ENCODE measurements at places on chromosomes 4 and X.

DNA sequence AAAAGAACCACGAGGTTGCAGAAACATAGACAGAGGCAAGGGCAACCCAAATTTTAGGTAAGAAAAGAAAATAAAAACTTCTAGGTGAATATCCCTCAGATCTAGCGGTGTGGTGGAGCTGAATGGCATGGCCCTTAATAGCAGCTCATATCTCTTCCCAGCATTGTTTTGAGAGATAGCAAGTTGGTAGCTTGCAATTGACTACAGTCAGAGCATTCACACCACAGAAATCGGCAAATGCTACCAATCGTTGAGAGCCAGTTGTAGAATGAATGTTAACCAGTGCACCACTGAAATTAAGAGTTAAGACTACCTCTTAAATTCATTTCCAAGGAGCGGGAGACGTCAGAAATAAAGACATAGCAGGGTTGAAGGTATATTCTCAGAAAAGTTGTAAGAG, 184.0 kb upstream of the KIT start:
- DNase-seq = no peak

GRCh38 chrX:146224442-146224841, 406.8 kb downstream of the SLITRK2 start:
- no peak for DNase-seq

DNA sequence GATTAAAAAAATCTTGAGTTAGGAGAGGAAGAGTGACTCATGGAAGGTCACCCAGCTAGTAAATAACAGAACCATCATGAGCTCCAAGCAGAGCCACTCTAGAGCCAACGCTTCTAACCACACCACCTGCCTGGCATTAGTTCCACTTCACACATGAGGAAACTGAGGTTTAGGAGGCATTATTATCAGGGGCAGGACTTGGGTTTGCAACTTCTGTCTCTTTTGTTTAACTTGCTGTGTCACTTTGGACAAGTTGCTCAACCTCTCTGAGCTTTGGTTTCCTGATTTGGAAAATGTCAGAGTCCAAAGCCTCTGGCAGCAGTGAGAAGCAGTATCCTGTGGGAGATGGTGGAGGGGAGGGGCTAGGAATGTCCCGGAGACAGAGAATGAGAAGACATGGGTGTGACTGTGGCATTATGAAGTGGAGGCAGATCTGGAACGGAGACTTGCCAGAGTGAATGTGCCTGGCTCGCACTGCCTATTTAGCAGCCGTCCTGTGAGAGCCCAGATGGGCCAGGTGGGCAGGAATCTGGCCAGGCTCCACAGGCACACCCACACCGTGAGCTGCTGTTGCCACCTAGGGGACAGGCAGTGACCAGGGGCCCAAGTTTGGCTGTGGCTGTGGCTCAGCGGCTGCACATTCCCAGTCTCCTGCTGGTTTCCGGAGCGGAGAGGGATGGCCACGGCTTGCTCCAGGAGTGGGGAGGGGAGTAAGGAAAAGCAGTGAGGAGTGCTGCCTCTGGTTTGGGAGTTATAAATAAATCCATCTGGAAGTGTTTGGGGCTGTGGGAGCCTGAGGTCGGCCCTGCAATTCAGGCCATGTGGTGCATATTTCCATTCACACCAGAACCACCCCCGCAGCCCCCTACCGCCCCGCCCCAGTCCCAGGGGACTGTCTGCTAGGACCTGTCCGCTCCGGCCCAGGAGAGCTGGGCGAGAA, 93.4 kb downstream of the NHSL2 start:
- DNase-seq = no peak

DNA sequence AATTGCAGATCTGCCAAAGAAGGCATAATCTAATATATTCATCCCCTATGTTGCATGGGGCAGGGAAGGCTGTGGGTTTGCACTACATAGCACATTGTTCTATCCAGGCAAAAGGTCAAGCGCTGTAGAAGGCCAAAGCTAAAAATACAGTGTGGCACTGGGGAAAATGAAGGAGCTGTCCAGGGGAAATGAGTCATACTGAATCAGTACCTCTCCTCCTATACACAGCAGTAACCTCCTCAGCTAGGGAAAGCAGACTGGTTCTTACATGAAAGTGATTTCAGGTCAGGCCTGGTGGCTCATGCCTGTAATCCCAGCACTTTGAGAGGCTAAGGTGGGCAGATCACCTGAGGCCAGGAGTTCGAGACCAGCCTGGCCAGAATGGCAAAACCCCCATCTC, 31.0 kb upstream of the SLC25A4 start:
- no peak for DNase-seq

DNA sequence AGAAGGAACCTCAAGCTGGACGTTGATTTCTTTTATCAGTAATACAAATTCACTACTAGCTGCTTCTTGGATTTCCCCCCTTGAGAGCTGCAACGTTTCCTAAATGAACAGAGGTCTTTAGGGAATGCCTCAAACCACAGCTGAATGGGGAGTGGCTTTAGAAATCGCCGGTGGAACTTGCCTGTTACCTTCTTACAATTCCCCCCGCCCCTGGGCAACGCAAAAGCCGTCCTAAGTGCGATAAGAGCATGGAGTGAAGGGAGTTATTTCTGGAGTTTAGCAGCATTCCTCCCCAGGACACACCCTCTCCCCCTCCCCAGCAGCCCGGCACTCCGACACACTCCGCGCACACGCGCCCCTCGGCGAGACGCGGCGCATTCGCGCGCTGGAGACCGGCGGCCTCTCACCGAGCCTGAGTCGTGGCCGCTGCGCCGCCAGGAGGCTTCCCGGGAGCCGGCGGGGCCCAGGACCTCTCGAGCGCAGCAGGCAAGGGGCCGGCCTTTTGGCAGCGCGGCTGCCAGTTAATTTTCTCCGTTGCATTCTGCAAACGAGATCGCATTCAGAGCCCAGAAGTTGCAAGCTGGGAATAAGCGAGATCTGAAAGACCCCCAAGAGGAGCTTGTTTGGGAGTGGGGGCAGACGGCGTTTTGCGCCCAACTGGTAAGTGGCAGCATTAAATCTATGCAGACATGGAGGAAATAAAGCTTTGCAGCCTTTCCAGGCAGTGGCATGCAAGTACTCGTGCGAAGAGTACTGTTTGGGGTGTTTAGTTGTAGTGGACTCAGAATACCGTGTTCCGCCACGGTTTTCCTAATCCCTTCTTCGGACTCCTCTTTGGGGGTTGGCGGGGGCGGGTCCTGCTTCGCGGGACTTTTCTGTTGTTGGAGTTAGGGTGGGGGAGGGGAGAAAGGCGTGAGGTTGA, 134.7 kb downstream of the PALLD start:
- DNase-seq = no peak

DNA sequence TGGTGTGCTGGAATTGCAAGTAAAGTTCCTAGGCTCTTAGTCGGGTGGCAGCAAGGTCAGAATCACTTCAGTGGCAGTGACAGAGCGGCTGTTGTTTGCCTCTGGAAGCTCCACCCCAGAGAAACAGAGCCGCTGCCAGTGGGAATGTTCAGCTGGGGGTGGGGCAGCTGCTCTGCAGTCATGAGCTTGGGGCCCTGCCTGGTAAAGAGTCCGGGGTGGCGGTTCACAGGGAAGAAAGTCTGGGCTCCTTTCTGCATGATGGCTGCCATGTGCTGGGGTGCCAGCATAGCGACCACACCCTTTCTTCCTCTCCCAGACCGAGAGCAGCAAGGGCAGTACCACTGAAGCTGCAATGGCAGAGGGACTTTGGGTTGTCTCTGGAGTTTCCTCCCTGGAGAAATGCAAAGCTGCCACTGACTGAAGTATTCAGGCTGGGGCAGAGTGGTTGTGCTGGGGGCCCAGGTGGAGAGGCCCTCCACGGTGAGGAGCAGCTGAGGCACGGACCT, 108.8 kb upstream of the CENPE start:
- no peak for DNase-seq

DNA sequence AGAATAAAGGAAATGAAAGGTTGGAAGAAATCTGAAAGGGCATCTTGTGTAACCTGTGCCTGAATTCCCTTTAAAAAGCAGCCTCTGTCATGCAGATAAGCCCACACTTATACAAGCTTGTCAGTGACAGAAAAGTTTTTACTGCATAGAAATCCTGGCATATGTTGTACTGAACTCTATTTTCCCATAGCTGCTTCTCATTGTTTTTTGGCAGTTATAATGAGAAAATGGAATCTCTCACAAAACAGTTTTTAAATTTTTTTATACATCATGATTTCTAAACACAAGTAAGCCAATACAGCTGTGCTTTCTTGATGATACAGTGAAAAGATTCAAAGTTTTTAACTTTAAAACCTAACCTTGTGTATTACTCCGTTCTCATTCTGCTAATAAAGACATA, 511.4 kb upstream of the ARX start:
- DNase-seq = no peak

- no peak for DNase-seq
Measured at GRCh38 chrX:129957241-129958082, 25.0 kb upstream of the BCORL1 start.

DNA sequence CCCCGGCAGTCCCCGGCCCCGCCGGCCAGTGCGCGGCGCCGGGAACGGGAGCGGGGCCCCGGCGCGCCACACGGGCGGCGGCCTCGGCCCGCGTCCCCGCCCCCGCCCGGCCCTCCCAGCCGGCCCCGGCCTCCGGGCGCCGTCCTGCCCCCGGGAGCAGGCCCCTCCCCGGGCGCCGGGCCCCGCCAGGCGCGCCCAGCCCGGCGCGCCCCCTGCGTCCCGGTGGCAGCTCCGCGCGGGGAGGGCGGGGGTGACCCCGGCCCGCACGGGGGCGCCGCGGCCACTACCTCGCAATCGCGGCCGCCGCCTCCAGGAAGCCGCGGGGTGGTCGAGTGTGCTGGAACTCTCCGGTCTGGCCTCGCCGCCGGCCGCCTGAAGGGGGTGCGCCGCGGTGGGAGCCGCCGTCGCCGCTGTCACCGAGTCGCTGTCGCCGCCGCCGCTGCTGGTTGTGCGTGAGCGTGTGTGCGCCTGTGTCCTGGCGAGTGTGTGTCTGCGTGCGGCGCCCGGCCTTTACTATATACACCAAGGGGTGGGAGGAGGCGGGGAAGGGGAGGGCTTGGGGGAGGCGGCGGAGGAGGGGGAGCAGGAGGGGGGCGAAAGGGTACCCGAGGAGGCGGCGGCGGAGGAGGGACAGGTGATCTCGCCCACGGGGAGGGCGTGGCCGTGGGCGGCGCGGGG, at the start of gene RAI2:
Gene RAI2, minus strand, starts transcription at position 488 of the 678 bp plus-strand sequence. CDS start 59,288 bp downstream, outside the sequence.
- DNase-seq = peak; percentile 30

DNA sequence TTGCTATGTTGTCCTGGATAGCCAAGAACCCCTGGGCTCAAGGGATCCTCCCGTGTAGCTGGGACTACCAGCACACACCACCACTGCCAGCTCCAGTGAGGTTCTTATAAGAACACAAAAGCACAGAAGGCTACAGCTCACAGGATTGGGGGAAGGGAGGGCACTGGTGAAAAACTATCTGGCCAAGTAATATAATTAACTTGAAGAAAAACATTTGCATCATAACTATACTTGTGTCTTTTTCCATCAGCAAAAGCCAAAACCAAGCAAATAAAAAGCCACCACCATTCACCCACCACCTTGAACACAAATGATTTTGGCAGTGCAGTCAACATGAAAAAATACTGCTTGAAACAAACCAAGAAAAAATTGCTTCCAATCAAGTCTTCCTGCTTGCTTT, 188.2 kb downstream of the MAML3 start:
- no peak for DNase-seq

DNA sequence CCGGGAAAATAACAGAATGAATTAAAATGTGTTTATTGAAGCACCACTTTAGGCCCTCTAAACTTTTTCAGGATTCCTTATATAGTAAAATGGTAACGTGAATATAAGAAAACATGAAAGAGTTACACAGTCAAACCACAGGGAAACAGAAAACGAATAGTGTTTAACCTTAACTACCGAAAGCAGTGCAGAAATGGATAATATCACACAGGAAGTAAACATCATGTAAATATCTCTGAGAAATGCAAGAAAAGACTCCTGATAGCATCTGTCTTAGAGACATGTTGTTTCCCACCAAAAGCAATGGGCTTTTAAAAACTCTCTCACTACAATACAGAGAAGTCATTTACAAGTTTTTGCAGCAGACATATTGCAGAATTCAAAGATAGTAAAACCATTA, 323.9 kb upstream of the CXXC4 start:
- no peak for DNase-seq

- DNase-seq = no peak
Measured at GRCh38 chrX:69055193-69055592, 110.1 kb downstream of the PJA1 start.

DNA sequence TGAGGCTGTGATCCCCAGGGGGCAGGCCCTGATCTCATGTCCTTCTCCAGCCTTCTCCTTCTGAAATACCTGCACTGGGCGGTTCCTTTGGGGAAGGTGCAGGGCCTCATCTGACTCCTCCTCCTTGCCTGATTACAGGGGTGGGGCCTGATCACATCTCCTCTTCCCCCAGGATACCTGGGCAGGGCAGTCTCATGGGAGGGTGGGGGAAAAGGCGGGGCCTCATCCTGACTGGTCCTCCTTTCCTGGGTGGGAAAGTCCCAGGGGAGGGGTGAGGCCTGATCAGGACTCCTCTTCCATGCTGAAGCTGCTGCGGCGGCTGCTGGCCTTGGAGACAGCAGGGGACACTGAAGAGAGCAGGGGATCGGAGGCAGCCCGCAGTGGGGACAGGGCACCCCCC, 13.3 kb downstream of the TFE3 start:
- no peak for DNase-seq

DNA sequence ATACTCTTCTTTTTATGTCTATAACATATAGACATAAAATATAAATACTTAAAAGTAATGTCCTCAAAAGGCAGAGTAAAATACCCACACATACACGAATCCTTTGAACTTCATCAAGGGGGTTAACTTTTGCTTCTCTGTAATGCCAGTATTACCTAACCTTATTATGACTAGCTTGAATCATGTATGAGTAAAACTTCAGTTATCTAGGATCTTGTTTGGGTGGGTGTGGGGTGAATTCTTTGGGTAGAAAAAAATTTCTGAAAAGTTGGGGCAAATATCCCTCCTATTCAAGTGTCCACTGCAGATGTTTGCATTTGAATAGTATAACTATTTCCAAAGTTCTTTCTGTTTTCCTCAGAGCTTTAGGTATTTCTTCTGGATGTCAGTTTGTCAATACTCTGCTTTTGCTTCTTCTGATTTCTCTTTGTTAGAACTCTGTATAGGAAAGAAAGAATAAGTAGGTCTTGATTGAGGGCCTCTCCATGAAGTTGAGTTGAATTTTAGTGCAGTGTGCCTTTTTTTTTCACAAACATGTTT, 173.8 kb downstream of the ADGRL3 start:
- no peak for DNase-seq

- DNase-seq = no peak
Measured at GRCh38 chrX:64580035-64580434, 184.8 kb upstream of the MTMR8 start.

DNA sequence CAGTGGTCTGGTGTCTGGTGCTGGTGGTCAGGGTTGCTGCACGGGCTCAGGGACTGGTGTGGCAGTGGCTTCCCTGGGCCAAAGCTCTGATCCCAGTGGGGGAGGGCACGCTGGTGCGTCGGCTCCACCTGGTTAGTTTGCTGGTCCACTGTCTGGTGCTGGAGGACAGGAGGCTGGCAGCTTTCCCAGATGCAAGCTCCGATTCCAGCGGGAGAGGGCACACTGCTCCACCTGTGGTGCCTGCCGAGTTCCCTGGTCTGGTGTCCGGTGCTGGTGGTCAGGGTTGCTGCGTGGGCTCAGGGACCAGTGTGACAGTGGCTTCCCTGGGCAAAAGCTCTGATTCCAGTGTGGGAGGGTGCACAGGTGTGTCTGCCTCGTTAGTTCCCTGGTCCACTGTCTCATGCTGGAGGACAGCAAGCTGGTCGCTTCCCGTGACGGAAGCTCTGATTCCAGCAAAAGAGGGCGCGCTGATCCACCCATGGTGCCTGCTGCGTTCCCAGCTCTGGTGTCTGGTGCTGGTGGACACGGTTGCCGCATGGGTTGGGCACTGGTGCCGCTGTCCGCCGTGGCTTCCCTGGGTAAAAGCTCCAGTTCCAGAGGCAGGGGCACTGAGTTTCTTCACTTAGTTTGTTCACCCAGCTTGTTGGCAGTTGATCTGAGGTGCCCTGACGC, 5.8 kb downstream of the VMA21 start:
- no peak for DNase-seq
